ENCODE measurements at places on chromosomes 11 and 22. TPM values are rescaled to one million over a fixed set of nuclear protein-coding genes. Genes with fewer than 3 reads are reported as not detected.

DNA sequence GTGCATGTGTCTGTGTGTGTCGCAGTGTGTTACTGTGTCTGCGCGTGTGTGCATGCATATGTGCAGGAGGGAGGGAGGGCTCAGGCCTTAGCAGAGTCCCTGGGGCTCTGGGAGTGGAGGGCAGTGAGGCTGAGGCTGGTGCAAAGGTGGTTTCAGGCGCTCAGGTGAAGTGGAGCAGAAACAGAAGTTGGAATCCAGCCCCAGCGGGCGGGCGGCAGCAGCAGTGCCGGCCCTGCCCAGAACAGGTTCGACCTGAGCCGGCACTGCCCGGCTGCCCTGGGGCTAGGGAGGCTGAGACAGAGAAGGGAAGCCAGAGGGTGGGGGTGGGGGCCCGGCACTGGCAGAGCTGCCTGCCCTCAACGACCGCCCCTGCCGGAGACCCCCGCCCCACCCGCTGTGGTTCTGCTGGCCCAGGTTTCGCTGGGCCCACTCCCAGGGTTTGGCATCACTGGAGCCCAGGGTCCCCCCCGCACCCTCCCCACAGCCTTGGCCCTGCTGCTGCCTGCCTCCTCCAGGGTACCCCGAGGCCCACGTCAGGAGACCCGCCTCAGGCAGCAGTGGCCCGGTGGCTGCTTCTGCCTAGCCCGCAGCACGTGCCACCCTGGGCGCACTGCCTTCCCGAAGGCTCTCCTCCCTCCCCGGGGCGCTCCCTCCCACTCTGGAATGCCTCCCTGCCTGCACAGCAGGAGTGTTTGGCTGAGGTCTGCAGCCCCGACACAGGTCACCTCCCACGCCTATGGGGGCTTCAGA, 13.3 kb downstream of the ASCL2 start:
- DNase-seq: no peak

GRCh38 chr11:27196203-27196897, 155.7 kb downstream of the BBOX1 start:
- DNase-seq: no peak

INSC gene
- total RNA-seq: 4.0 TPM

- DNase-seq: peak; percentile 49
Observed at GRCh38 chr11:117941976-117942654, 12.9 kb upstream of the TMPRSS13 start.

DNA sequence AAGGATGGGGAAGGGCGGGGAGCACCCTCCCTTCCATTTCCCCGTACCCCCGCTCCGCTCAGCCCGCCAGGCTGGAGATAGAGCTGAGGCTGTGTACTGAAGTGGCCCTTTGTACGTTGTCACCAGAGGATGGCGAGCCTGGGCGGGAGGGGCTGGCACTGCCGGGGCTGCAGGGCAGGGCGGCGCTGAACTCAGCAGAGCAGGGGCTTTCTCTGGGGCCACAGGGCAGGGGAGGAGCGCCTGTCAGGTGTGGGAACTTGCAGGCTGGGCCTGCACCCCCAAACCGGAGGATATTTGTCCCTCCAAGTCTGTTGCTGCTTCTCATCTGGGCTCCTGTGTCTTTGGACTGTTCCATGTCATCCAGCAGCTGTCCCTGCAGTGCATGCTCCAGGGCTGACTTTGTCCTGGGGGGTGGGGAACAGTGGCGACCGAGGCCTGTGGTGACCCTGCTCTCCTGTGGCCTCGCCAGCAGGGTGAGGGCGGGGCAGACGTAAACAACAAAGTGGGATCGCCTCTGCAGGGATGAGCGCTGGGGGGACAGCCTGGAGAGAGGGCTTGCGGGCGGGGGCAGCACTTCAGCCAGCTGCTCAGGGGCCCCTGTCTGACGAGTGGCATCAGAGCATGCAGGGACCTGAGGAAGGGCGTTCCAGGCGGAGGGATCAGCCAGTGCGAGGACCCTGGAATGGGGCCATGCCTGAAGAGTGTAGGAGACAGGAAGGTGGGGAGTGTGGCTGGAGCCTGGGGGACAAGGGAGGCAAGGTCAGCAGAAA, 13.1 kb downstream of the MGAT3 start:
- no peak for DNase-seq

DNA sequence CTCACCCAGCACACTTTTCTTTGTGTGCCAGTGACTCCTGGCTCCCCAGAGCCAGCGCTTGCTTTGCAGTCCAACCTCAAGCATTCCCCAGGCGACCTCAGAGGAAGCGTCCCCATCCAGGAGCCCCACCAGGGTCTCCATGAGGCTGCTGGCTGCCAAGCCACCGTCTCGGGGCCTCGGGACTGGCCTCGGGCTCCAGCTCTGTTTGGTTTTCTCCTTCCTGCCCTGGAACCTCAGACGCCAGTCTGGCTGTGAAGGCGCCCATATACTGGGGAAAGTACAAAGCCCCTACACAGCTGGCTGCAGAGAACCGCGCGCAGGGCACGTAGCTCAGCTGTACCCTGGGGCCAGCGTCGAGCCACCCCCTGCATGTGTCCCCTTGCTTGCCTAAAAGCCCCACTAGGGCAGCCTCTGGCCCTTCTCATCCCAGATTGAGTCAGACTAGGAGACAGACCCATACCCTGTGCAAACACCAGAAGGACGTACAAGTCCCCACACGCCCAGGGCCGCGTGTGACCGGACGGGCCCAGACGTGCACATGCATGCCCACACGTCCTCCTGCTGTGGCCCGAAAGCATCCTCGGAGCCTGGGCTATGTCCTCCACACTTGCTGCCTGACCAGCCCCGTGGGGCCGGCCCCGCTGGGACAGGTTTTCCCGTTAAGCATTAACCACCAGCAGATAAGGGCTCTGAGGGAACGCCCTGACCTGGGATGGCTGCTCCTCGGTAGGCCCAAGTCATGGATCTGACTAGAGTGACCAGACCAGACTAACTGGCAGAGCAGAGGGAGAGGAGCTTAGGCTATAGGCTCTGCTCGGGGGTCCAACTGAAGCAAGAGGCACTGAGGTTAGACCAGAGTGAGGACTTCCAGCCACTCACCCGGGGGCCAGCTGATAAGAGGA, 4.2 kb upstream of the SYT8 start:
- DNase-seq: peak; percentile 21

DNA sequence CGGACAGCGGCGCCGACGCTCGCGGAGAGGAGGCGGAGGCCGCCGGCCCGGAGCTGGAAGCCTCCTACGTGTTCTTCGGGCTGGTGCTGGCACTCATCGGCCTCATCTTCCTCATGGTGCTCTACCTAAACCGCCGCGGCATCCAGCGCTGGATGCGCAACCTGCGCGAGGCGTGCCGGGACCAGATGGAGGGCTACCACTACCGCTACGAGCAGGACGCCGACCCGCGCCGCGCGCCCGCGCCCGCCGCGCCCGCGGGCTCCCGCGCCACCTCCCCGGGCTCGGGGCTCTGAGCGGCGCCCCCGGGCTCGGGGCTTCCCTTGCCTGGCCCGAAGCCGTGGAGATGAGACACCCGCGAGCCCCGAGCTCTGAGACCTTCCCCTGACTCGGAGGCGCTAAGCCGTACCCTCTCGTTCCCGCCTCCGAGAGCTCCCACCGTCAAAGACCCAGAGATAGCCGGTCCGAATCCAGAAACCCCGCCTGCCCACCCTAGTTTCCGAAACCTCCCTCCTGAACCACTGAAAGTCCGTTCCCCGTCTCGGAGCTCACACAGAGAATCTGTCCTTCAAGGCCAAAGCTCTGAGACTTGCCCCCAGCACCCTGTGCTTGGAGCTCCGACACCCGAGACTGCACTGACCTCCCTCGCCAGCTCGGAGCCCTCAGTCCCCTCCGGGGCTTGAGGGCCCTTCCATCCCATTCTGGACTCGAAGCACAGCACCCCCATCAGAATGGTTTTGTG, 1.5 kb downstream of the TPBGL start:
- DNase-seq: no peak

RAB36 gene
- total RNA-seq: 1.4 TPM

- no peak for DNase-seq
Observed at GRCh38 chr11:3178349-3178748, 13.2 kb upstream of the OSBPL5 start.

POU2AF2 gene
- not detected for total RNA-seq

GRCh38 chr11:116129456-116129855, 625.2 kb upstream of the CADM1 start:
- DNase-seq: no peak

PKDREJ gene
- not detected for total RNA-seq

- DNase-seq: no peak
Observed at GRCh38 chr11:128508770-128509510, 78.4 kb downstream of the ETS1 start.

DNA sequence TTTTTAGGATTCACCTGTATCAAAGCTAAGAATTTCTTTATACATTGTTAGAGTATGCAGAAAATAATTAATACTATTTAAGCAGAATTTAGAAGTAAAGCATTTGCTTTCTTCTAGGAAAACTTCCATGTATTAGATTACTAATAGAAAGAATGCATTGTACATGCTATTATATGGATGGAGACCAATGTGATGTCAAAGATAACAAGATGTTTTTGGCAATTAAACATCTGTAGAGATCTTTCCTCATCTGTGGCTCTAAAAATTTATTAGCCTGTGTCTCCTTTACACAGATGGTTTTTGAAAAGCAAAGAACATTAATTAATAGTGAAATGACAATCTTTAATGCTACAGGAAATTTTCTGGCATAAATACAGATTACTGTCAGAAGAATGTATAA, 198.4 kb upstream of the CCDC179 start:
- no peak for DNase-seq

WT1 gene
- total RNA-seq: 4.4 TPM

GRCh38 chr22:49132009-49132408, 695.7 kb downstream of the BRD1 start:
- no peak for DNase-seq

OR5D16 gene
- total RNA-seq: not detected

DNA sequence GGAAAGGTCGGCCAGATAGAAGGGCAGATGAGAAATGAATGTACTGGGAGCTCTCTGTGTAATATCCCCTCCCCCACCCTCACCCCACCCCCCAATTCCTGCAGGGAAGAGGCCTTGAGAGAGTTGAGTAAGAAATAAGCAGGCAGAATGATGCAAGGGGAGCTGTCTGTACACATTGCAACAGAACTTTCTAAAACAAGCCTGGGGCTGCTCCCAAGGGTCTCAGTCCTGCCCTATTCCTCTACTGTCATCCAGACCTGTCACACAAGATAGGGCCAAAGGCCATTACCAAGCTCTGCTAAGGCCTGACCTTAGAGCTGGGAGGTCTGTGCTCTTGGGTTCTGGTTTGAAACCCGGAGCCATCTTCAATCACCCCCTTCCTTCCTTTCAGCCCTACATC, 5.7 kb upstream of the DGAT2 start:
- no peak for DNase-seq

DNA sequence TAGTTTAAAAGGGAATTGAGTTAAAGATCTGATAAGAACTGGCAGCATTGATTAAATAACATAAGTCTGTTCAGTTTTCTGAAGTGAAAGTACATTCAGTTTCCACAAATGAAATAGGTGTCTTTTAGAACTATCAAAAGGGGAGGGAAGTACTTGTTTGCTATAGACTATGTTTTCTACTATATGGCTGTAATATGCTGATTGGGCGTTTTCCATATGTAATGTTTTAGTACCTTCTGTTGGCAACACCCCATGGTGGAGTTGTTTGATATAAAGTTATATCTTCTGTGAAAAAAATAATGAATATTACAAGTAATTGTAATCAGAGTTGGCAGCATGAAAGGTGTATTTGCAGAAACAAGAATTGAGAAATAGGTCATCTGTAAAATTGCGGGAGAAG, 237.6 kb downstream of the JRKL start:
- no peak for DNase-seq

SDF2L1 gene
- 43.7 TPM for total RNA-seq

GRCh38 chr22:45318558-45319323, 9.0 kb downstream of the FAM118A start:
- no peak for DNase-seq

RRP8 gene
- 40.8 TPM for total RNA-seq

- no peak for DNase-seq
Observed at GRCh38 chr11:126102436-126102981, 39.8 kb upstream of the CDON start.

DNA sequence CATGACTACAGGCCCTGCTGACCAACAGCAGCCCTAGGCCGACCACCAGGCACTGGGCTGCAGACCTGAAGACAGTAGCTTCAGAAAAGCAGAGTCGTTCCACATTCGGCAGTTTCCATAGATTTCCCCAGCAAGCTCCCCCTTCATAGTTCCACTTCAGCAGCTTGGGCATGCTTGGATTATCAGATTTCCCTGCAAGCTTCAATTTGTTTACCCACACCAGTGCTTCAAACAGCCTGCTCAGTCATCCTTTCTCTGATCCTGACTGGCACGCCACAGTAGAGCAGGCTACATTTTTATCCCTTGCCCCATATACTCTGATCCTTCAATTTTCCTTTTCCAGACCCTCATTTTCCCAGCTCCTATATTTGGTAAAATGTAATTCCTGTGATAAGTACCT, 51.1 kb upstream of the CFAP300 start:
- no peak for DNase-seq

DNA sequence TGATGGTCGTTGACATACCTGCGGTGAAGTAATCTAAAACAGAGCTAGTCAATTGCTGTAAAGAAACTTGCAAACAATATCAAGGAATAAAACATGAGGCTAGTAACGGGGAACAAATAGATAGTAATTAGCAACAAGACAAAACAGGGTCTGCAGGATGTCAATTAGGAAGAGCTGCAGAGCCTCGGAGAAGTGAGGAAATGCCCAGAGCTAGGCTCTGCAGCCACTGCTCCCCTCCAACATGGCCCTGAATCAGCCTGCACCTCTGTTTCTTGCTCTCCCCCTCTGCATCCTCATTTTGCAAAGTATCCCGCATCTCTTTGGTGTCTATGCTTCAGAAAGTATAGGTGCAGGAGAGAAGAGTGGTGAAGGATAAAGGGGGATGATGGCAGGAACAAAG, 507.4 kb upstream of the FAT3 start:
- DNase-seq: no peak

- DNase-seq: no peak
Observed at GRCh38 chr11:65107078-65107477, 4.6 kb upstream of the TM7SF2 start.

TMPRSS13 gene
- not detected for total RNA-seq

DNA sequence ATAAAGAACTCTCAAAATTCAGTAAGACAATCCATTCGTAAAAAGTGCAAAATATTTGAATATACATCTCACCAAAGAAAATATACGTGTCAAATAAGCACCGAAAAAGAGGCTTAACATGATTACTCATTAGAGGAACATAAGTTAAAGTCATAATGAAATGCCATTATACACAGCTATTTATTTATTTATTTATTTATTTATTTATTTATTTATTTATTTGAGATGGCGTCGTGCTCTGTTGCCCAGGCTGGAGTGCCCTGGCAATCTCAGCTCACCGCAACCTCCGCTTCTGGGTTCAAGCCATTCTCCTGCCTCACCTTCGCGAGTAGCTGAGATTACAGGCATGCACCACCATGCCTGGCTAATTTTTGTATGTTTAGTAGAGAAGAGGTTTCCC, 203.6 kb upstream of the UBASH3B start:
- no peak for DNase-seq

- DNase-seq: no peak
Observed at GRCh38 chr11:68673306-68673945, 10.9 kb upstream of the GAL start.

Measured in HT1080 (cell line).